ENCODE measurements at places on chromosomes 4 and X. TPM values are rescaled to one million over a fixed set of nuclear protein-coding genes. Genes with fewer than 3 reads are reported as not detected.

DNA sequence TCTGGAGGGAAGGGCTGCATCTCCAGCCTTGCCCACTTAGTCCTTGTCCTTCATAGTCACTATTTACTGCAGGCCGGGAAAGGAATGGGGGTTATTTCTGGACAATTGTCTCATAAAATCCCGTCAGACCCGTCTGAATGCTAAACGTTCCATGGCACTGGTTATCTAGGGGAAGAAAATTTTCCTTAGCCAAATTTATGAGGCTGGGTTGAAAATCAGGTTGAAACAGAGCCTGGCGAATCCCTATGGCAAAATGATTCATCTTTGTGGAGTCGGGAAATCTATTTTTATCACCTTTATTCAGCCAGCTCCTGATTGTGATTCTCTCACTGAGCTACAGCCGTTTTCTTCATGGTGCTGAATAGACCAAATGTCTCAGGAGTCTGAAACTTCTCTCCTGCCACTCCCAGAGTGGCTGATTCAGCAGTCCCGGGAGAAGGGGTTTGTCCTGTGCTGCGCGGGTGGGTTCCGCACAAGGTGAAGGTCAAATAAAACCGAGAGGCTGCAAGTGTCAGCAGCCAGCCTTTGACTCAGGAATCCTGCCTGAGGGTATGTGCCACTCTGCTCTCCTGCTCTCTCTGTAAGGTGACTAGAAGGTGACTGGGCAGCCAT, 1.0 kb downstream of the LIMCH1 start:
- no peak for DNase-seq

DNA sequence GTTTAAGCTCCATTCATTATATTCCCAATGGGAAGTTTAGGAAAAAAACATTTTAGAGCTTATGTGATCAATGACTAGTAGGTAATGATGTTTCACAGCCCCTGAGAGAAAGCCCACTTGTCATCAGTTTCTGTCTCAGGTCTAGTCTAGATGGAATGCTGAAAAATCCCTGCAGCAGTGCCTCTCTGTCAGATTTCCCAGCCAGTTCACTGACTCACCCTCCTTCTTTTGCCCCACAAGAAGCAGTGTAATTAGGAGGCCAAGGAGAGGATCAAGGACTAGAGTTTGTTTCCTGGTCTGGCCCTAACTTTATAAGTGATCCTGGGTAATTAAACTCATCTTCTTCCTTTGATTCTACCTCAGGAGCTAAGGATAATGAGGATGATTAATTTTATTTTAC, 118.7 kb upstream of the ANXA3 start:
- DNase-seq: no peak

- DNase-seq: no peak
Observed at GRCh38 chrX:50726296-50726695, 87.7 kb downstream of the SHROOM4 start.

DNA sequence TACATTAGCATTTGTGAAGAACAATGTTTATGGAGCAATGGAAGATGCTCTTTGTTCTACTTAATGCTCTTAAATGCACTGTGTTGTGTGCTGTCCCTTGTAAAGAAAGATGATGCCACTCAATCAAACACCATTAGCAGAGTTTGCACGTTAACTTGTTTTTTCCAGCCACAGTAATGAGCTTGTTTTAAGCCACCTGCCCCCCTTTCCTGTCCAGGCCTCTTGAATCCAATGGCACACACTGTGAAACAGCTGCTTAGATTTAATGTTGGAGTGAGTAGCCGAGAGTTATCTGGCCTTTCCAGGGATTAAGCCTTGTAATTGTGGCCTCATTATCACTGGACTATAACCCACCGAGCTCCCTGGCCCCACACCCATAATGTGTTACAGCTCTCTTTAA, 86.0 kb downstream of the PAK3 start:
- no peak for DNase-seq

DNA sequence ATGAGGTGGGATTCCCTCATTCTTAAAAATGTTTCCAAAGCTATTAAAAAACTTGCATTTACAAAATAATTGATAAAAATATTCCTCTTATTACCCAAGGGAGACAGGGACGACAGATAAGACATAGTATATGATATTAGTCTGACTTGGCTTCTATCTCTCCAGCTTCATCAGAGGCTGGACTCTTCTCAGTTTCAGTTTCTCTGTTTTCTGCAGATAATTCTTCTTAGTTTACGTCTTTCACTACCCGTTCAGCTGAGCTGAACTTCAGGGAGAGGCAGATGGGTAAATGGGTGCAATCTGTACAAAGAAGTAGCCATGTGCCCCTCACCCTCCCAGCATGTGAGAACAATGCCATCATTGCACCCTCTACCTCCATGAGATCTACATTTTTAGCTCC, 214.0 kb upstream of the SLIT2 start:
- no peak for DNase-seq

DNA sequence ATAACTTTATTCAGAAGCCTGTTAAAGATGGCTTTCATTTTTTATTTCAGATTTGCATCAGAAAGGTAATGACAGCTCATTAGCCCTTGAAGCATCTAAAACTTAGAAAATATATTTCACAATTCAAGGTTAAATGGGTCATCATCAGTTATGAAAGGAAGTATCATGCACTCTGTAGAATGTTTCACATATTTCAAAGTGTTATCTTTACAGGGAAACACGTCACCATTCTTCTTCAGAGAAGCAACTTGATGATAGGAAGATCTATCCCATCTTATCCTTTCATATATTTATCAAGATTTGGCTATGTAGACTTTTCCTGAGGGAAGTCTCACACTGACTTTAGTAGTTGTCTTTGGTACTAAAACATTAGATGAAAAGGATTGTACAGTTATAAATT, 277.8 kb downstream of the TENM3 start:
- no peak for DNase-seq

- DNase-seq: no peak
Observed at GRCh38 chrX:10725071-10725470, 104.7 kb upstream of the MID1 start.

DNA sequence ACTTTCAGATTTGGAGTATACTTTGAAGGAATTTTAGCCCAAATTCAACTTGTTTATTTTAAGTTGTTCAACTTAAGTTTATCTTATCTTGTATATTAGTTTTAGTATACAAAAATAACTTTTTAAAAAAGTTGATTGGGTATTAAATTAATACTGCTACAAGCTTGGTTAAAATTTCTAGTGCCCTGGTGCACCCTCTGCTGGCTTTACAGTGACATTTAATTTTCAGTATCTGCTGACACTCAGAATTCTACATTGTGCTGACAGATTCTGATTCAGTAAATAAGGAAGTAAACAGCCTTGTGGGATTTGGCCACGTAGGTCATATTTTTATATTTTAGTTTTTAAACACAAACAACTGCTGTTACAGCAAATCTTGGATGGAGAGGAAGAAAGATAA, 2.9 kb downstream of the EDA start:
- peak; percentile 69 for DNase-seq

- no peak for DNase-seq
Observed at GRCh38 chrX:27549688-27550087, 40.5 kb upstream of the DCAF8L2 start.

DNA sequence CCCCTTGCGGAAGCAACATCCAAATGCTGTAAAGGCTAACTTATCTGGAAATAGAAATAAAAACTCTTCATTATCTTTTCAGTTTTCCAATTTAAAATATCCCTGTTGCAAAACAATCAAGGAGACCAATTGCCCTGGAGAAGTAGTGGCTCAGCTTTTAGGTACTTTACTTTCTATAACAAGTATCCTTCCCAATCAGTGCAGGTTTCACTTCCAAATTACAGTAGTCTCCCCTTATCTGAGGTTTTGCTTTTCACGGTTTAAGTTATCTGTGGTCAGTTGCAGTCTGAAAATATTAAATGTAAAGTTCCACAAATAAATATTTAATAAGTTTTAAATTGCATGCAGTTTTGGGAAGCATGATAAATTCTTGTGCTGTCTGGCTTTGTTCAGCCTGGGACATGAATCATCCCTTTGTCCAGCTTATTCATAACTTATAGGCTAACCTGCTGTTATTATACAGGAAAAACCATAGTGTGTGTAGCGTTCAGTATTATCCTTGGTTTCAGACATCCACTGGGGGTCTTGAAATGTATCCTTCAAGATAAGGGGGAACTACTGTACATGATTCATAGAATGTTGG, 973.1 kb upstream of the GRID2 start:
- DNase-seq: no peak

DNA sequence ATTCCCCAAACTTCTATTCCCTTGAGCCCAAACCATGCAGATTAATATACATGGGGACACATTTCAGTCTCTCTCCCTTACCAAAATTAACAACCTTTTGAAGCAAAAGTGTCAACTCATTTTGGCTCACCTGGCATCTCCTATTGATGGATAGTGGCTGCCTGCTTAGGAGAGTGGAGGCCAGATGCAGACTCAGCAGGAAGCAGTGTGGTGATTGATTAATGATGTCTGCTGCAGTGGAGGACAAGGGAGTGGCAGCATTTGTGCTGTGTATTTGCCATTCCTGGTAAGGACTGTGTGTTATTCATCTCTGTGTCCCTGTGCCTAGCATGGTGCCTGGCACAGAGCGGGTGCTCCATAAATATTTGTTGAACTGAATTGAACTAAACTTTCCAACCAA, 590.1 kb downstream of the RAB28 start:
- no peak for DNase-seq

- no peak for DNase-seq
Observed at GRCh38 chr4:121140716-121141460, 23.2 kb downstream of the TNIP3 start.

DNA sequence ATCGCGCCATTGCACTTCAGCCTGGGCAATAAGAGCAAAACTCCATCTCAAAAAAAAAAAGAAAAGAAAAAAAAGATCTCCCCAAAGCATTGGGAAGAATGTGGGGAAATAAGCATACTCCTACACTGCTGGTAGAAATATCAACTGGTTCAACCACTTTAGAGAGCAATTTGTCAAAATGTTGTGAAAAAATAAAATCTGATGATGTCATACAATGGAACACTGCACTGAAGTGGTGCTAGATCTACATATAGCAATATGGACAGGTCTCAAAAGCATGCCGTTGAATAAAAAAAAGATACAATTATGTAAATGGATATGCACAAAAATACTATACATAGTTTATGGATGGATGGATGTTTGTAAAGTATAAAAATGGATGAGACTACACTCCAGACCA, 18.3 kb upstream of the HUWE1 start:
- no peak for DNase-seq

TEX13D gene
- total RNA-seq: not detected

COL4A5 gene
- 253 TPM for total RNA-seq

All from lung (tissue), 17 donors.